ENCODE measurements at places on chromosomes 4 and X. TPM values are rescaled to one million over a fixed set of nuclear protein-coding genes. Genes with fewer than 3 reads are reported as not detected.

The PROM1 gene
- total RNA-seq: 49.9 TPM

The SLC25A4 gene
- total RNA-seq: 19.0 TPM

DNA sequence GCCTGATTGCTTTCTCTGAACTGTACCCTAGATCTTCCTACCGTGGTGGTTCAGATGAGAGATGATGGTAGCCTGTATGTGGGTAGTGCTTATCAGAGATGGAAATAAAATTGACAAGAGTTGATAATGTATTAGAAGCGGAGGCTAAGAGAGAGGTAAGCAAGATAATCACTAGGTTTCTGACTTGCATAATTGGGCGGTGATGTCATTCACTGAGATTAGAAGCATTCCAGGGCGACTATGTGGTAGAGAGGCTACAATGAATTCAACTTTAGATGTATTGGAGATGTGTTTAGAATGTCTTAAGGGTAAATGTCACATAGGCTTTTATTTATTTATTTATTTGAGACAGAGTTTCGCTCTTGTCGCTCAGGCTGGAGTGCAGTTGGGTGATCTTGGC, 415 bp upstream of the TENM3 start:
- DNase-seq: no peak

DNA sequence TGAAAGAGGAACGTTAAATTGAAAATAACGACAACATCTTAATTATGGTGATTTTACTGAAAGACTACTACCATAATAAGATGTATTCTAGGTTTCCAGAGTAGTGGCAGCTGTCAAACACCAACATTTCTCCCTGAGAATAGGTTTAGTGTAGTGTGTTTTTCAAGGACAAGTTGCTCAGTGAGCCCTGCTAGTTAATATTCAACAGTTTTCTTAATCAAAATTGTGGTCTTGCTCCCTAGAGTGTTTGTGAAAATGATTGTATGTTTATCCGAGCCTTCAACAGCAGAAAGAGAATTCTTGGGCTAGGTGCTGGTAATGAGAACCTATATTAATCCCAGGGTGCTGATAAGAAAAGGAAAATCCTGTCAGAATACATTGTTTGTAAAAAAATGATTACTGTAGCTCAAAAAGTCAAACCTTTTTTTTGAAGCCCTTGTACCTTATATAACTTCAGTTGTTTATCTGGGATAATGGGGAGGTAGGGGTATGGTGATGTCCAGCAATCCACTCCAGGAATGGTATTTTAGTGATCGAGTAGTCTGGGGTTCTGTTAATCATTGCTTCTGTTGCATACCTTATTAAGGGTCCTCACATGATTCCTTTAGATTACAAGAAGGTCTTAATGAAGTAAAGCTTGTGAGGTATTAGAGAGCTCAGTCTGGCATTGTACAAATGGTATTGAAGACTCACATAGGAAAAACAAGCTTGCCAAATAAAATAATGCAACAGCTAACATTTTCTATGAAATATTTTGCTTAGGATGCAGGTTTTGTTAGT, 110.7 kb downstream of the CCSER1 start:
- DNase-seq: no peak

DNA sequence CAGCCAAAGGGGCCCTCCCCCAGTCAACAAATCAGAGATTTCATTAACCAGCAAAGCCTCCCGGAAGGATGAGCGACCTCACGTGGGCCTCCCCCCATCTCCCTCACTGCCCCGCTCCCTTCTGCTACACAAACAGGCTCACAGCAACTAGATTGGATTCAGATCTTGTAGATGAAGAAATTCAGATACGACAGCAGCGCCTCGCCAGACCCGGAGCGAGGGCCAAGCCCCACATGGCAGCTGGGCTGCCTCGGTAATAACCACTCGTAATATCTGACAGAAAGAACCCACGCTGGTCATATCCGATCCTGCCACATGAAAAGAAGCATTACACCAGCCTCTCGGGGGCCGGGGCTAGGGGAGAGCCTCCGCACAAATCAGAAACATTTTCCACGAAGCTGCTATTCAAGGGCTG, 581.3 kb downstream of the BCOR start:
- no peak for DNase-seq

Measured in endodermal cell (in vitro differentiated cells).